ENCODE measurements at places on chromosomes 13 and 19.
A peak's percentile ranks its signal among the peaks of the same experiment; 100 is the strongest.

GRCh38 chr13:86066611-86067365 is 267.6 kb upstream of the SLITRK6 start:
- DNase-seq = no peak

GRCh38 chr13:73303851-73304250 is 245.0 kb downstream of the KLF5 start:
- DNase-seq = peak; percentile 21

DNA sequence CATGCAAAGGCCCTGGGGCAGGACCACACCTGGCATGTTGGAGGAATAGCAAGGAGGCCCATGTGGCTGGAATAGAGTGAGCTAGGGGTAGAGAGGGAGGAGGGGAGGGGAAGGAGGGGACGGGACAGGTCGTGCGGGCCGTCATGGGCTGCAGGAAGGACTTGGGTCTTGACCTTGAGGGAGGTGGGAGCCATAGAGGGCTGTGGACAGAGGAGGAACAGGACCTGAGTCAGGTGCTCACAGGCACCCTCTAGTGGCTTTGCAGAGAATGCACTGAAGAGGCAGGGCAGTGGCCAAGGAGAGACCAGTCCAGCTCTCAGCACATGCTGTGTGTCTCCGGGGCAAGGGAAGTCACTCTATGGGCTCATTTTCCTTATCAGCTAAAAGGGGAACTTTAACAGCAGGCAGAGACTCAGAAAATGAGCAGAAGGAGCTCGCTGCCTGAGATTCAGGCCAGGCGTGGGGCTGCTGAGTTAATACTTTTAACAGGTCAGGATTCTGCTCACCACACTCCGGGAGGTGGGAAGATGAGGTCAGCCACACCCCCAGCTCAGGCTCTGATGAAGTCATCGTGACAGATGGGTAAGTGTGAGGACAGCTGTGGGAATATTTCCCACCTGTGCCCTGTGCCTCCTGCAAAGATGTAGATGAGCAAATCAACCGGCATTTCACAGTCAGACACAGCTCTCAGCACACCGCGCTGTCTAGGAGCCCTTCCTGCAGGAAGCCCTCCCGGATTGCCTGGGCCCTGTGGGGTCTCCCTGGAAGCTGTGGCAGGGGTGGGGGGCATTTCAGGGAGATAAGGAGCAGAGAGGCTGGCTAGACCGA is 6.0 kb upstream of the TNFAIP8L1 start:
- peak; percentile 36 for DNase-seq

GRCh38 chr13:114128624-114129522 is 3.5 kb downstream of the RASA3 start:
- DNase-seq = peak; percentile 75

GRCh38 chr19:32233091-32233490 is 112.3 kb upstream of the ZNF507 start:
- no peak for DNase-seq

DNA sequence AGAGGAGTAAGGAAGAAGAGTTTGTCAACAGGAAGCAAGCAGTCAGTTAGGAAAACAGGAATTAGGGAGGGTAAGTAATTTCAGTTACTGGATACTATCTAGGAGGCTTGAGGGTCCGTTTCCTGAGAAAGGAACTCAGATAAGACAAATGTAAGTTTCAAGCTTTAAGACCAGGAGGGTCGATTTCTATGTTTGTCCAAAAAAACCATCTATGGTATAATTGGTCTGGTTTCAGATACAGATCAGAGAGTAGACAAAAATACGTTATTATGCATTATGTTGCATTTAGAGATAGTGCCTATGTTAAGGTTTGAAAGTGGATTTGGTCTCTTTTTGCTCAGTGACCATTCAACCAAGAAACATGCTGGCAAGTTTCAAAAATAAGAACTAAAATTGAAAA is 789.6 kb upstream of the PCDH20 start:
- no peak for DNase-seq
